ENCODE measurements at places on chromosomes 6 and 20. TPM values are rescaled to one million over a fixed set of nuclear protein-coding genes. Genes with fewer than 3 reads are reported as not detected.

The GPLD1 gene
- polyA plus RNA-seq, result 0.30 TPM

DNA sequence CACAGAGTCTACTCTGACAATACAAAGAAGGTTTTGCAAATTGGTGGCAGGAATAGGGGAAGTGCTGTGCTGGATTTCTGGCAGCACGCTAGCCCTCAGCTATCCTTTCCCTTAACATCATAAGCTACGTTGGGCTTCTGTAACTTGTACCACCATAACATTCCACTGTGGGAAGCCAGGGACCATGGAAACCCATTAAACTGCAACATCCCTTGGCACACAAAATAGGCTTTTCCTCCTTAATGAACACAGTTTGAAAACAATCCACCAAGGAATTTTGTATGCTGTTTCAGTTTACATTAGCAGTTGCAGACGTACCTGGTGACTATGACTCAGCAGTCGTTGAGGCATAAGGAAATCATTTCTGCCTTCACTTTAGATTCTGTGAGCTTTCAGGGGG is 203.9 kb upstream of the RAB32 start:
- DNase-seq, result no peak

The PRDM13 gene
- polyA plus RNA-seq, result not detected

The GLO1 gene
- 82.4 TPM for polyA plus RNA-seq

Measured in CD4-positive, alpha-beta memory T cell (primary cell).